ENCODE measurements at places on chromosomes 12 and 14.

- no peak for DNase-seq
These were observed 305.7 kb upstream of the FLRT2 start for GRCh38 chr14:85224241-85224640.

DNA sequence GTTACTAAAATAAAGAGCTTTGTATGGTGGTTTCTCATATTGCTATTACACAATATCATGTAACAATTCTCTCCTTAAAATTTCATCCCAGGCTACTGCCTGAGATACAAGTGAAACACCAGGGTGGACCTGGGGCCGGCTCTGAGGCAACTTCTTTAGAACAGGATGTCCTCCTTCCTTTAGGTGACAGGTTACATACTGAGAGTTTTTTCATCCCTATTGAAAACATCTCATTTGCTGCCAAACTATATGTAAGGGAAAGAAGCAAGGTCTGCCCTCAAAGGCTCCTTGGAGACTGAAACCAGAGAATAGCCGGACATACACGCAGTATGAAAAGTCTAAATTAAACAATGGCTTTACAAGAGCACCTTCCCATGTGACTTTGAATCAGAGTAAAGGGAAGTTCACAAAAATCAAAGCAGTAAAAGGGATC is 139.9 kb downstream of the DUSP6 start:
- DNase-seq, result no peak

GRCh38 chr12:49138587-49138986 is 7.4 kb upstream of the TUBA1B start:
- no peak for DNase-seq

- no peak for DNase-seq
These were observed 497.1 kb upstream of the RPL10L start for GRCh38 chr14:47148686-47149085.

GRCh38 chr12:101490286-101490920 is 15.3 kb downstream of the SPIC start:
- no peak for DNase-seq

GRCh38 chr12:92149563-92149962 is 3.9 kb upstream of the BTG1 start:
- DNase-seq, result no peak

DNA sequence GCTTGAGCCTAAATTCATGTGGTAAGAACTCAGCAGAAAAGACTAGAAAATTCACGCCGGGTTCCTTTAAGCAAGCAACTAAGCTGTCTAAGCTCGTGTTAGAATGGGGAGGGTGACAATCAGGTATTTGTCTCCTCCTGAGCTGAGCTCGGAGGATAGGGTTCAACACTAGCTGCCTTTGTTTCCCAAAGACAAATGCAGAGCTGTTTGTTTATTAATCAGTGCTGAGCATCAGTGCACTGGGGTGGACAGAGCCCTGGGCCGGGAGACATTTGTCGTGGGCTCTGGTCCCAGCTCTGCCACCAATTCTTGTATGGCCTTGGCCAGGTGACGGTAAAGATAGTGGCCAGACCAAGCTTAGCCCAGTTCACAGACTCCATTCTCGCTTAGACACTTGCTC is 43.7 kb downstream of the DEGS2 start:
- DNase-seq, result no peak

GRCh38 chr14:99687284-99688209 is 3.4 kb downstream of the CYP46A1 start:
- DNase-seq, result peak; percentile 31

DNA sequence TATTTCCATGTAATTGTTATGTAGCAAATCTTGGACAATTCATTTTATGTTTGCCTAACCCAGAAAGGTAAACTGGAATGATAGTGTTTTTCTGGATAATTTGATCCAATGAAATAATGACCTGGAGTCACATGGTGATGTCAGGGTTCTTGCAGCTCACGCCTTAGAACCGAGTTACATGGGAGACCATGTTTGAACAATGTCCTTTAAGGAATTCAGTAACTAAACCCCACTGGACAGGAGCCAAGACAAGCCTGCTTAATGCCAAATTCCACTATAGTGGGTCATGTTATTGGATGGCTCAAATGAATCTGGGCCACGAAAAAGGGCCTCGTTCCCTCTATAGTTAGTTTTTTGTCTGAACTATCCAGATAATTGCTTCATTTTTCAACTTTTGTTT is 255.8 kb upstream of the HMGA2 start:
- DNase-seq, result no peak

DNA sequence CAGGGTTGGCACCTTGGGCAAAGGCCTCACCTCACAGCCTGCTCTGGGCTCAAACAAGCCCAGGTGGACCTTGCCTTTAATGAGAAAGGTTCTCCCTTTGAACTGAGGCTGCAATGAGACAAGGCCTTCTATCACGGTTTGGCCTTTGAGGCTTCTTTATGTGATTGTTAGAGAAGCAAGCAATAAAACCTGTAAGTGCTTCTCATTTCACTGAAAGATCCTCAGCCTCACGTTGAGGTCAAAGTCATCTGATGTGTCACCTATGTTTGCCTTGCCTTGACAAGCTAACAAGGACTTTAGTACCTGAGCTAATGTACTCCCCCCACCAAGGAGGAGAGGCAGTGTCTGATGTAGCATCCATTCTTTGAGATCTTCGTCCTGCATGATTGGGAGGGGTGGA is 155.9 kb upstream of the RBM19 start:
- DNase-seq, result no peak

GRCh38 chr14:95527387-95528002 is 7.4 kb upstream of the GLRX5 start:
- DNase-seq, result no peak

GRCh38 chr14:60984196-60984595 is 3.2 kb downstream of the SLC38A6 start:
- DNase-seq, result no peak

- DNase-seq, result no peak
These were observed 5.9 kb upstream of the GNB3 start for GRCh38 chr12:6834873-6835272.

- peak; percentile 75 for DNase-seq
These were observed 1.6 kb downstream of the SIX4 start for GRCh38 chr14:60722357-60723115.

Data from left forelimb (tissue), 1 donor.